NCI-H187 (cell line): ENCODE measurements at places on chromosomes 5 and 9.

DNA sequence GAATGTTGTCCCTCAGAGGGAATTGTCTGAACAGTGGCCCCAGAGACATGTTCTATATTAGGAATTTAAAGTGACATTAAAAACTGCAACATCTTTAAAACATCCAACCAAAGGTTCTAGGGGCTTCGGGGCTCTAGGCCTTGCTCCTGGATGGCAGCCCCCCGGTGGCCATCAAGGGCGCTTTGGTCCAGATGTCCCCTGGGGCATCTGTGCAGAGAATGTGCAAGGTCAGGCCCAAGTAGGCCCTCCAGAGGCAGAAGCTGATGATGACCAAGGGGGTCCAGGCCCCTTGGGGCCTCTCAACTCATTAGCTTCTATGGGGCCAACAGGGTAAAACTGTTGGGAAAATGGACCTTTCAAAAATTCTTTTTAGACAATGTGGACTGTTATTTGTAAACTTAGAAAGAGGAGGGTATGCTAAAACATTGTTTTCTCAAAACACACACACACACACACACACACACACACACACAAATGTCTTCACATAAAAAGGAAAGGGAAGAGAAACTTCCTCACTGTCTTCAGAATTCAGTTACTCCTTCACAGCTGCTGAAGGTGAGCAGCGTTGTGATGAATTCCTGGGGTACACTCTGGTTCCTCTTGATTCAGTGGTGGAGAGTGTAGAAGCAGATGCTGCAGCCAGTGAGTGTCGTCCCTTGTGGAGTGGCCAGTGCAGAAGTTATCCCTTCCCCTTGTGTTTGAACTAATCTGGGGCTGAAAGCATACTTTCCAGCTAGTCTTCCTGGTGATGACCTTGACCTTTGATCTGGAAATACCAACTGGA, 125.2 kb downstream of the WDR41 start:
- DNase-seq = no peak

GRCh38 chr9:132249123-132249522, 87.3 kb downstream of the NTNG2 start:
- no peak for DNase-seq

GRCh38 chr9:108859459-108860114, 2.5 kb upstream of the ACTL7A start:
- no peak for DNase-seq

GRCh38 chr9:90064248-90064647, 459.4 kb downstream of the GADD45G start:
- no peak for DNase-seq

DNA sequence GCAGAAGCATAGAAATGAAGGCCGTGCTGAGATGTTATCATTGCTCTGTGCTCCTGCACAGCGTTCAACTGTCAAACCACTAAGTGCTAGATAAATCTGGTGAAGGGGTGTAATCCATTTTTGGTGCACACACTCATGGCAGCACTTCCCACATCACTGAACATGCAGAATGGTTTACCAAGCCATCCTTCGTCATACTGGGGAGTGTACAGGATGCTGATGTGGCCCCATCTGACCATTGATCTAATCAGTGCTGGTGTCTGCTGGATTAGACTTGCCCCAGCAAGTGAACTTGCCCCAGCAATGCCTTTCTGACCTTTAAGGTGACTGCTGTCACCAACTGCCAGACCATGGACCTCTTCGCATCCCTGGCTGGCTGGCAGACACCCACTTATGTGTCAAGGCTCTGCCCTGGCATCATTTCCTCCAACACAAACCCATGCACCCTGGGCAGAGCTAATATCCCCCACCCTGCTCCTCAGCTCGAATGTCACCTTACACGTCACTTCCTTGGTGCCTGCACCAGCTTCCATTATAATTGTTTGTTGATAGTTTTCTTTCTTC, 4.2 kb upstream of the SEMA4D start:
- no peak for DNase-seq

DNA sequence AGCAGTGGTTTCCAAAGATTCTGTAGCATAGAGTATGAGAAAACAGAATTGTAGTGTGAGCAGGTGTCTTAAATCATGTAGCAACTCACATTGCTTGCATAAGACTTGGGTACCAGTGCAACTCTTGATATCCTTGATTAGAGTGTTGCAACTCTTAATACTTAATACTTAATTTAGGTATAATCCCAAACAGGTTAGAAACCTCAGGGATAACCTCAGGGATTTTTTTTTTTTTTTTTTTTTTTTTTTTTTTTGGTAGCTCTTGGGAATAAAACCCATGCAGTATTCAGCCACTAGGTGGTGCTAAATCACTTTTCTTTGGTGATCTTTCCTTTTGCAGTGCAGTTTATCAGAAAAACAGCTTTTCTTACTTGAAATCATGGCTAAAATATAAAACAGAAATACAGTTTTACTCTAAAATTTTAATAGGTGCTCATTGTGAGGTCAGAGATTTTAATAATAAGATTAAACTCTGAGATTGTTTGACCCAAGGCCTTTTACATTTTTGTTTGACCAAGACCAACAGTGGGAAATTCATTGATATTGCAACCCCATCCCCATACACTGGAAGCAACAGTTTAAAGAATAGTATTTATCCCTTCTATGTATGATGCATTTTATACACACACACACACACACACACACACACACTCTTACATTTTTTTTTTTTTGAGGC, 55.3 kb downstream of the ERAP1 start:
- DNase-seq = peak; percentile 29

DNA sequence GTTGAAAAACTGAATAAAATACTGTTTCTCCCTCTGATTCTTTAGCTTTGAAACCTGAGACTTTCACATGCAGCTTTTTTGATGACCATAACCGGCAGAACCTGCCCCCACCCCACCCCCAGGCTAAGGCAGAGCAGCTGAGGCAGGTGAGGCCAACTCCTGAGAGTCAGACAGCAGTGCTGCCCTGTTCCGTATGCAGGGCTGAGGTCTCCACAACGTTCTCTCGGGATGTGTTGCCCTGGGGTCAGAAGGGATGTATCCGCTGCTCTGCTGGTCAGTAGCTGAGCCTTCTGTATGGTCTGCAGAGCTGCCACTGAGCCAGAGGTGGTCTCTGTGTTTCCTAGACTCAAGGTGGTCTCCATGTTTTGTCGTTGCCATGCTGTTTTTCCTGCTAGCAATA, 190.5 kb downstream of the AOPEP start:
- DNase-seq = no peak

GRCh38 chr5:113212244-113212920, 222.4 kb downstream of the TSSK1B start:
- DNase-seq = no peak

DNA sequence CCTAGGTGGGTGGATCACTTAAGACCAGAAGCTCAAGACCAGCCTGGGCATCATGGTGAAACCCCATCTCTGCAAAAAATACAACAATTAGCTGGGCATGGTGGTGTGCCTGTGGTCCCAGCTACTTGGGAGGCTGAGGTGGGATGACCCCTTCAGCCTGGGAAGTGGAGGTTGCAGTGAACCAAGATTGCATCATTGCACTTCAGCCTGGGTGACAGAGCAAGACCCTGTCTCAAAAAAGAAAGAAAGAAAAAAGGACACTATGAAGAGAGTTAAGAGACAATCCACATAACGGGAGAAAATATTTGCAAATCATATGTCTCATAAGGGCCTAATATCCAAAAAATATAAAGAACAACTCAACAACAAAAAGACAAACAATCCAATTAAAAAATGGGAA, 57.9 kb downstream of the NDST1 start:
- DNase-seq = no peak
